ENCODE measurements at places on chromosomes 4 and X.
A peak's percentile ranks its signal among the peaks of the same experiment; 100 is the strongest.

GRCh38 chr4:52684896-52685295, 25.8 kb upstream of the USP46 start:
- no peak for DNase-seq

- no peak for DNase-seq
These were observed 18.7 kb upstream of the KCNE5 start for GRCh38 chrX:109643687-109644086.

DNA sequence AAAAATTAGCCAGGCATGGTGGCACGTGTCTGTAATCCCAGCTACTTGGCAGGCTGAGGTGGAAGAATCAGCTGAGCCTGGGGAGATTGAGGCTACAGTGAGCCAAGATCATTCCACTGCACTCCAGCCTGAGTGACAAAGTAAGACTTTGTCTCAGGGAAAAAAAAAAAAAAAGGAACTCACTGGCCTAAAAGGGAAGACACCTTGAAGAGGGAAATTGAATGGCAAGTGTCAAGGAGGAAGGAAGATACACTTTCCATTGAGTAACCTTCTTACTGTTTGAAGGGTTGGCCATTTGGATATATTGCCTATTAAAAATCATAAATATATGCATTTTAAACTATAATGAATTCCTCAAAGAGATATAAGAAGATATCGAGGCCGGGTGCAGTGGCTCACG, 147.5 kb upstream of the FAM241A start:
- DNase-seq = no peak

DNA sequence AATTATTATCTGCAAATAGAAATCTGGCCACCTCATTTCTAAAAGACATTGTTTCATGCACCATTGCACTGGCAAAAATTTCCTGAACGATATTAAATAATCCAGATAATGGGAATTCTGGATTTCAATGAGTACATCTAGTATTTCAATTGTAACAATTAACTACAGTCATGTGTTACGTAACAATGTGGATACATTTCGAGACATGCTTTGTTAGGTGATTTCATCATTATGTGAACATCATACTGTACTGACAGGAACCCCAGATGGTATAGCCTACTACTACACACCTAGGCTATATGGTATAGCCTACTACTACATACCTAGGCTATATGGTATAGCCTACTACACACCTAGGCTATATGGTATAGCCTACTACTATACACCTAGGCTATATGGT, 14.8 kb downstream of the LAMTOR3 start:
- no peak for DNase-seq

GRCh38 chr4:4859325-4859798, at the start of gene MSX1:
Gene MSX1, plus strand, starts transcription at chr4:4859665. Its CDS starts 235 bp downstream, at chr4:4859900.
- peak; percentile 88 for DNase-seq

DNA sequence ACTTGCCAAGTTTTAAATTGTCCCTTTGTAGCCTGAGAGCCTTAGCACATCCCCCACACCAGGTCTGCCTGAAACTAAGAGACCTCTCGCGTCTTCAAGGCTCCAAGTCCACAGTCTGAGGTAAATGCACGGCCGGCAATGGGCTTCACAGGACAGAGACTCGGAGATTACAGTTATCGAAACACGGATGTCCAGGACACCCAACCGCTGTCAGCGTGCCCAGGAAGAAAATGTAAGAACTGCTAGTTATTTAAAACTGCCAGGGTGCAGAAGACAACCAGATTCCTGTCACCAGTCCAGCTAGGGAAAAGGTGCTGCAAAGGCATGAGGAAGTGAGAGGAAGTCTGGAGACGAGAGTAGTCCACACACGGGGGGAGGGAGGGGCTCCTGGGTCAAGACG, 28.9 kb downstream of the ZNF827 start:
- DNase-seq = no peak

GRCh38 chrX:37348971-37349220, 268 bp upstream of the PRRG1 start:
- DNase-seq = no peak

- DNase-seq = no peak
These were observed 85.8 kb downstream of the DCLK2 start for GRCh38 chr4:150164055-150164454.

DNA sequence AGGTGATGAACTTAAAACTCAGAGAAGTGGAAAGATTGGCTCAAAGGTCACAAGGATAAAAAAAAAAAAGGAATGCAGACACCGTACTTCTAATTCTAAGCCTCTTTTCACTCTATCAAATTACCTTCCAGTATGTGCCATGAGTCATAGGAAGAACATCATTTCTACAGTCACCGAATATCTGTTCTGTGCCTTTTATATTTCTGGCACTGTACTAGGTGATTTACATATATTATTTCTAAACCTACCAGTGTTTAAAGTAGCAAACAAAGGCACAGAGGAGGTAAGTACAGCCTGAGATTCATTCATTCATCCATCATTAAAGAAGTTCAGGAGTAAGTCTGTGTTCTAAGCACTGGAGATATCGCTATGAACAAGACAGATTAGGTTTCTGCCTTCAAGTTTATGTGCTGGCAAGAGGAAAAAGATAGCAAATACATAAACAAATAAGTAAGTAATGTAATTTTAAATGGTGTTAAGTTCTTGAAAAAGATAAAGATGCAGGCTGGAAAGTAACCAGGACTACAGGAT, 65.3 kb downstream of the PALLD start:
- DNase-seq = no peak
